ENCODE measurements at places on chromosomes 11 and 22. TPM values are rescaled to one million over a fixed set of nuclear protein-coding genes. Genes with fewer than 3 reads are reported as not detected.

Gene UPK3A
- total RNA-seq, result not detected

Gene OR8G1
- not detected for total RNA-seq

Gene OR52R1
- total RNA-seq, result not detected

Gene MYBPC3
- not detected for total RNA-seq

Gene MPZL2
- 0.56 TPM for total RNA-seq

Gene PATE2
- total RNA-seq, result 0.13 TPM

Gene PLAAT5
- total RNA-seq, result not detected

Gene ARHGAP20
- total RNA-seq, result 6.5 TPM
